ENCODE measurements at places on chromosomes 7 and 10. TPM values are rescaled to one million over a fixed set of nuclear protein-coding genes. Genes with fewer than 3 reads are reported as not detected.

Gene FAM25C
- not detected for total RNA-seq

Gene HOXA3
- 2.3 TPM for total RNA-seq

Gene ATP6V0A4
- total RNA-seq: 0.06 TPM

Gene NYAP1
- 2.6 TPM for total RNA-seq

Gene NPVF
- total RNA-seq: not detected

Measured in bladder microvascular endothelial cell (primary cell).